Endodermal cell (in vitro differentiated cells): ENCODE measurements at places on chromosomes 4 and X. TPM values are rescaled to one million over a fixed set of nuclear protein-coding genes. Genes with fewer than 3 reads are reported as not detected.

DNA sequence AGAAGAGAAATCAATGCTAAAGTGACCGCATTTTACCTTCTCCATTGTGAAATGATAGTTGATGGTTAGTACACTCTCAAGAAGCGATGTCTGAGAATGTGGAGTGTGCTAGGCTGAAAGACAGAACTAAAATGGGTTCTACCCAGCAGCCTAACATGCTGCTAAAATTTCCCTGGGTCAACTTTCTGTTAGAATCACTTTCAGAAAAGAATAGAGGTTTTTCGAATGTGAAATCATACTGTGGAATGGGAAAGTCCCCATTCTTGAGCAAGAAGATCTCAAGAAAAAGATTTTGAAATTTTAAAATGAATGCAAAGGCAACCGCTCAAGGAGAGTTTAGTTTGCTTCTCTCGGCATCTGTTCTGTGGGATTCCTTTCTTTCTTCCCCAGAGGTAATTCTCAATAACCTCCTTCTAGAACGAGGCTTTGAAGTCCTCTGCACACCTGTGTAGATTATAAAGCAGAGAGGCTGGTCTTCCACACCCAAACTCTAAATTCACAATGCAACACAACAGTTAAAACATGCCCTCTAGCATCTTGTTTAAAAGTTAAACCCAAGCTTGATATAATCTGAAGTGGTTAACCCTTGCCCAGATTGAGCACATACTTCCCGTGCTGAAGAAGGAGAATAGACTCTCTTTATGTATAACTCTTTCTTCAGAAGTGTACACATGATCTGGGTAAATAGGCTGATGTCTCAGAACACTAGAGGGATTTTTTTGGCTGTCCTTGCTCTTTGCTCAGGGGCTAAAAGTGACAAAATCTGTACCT, 208.7 kb upstream of the KLF3 start:
- H3K36me3 ChIP-seq, result no peaks in the 10 kb centered on the region
- H3K27me3 ChIP-seq, result no peaks in the 10 kb centered on the region

RHOXF2B gene
- total RNA-seq, result not detected in 3 replicates

KCND1 gene
- total RNA-seq, result 5.9 and 7.0 TPM in 2 replicates

SSX1 gene
- not detected in 2 replicates for total RNA-seq

SPACA5 gene
- not detected in 3 replicates for total RNA-seq
